Stromal cell of bone marrow (primary cell): ENCODE measurements at places on chromosomes 1 and 21.

DNA sequence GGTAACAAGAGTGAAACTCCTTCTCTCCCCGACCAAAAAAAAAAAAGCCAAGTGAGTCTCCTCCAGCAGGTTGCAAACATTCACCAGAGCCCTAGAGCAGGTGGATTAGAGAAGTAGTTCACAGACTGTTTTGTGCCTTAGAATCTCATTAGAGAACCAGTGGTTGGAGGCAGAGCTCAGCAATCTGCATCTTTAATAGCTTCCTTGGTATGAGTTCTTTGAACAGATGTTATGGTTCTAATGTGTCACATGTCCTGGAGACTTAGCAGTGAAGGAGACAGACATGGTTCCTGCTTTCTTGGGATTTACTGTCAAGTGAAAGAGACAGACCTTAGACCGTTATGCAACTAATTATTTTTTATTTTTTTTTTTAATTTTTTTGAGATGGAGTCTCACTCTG, 26.8 kb downstream of the SESN2 start:
- DNase-seq, result no peak

DNA sequence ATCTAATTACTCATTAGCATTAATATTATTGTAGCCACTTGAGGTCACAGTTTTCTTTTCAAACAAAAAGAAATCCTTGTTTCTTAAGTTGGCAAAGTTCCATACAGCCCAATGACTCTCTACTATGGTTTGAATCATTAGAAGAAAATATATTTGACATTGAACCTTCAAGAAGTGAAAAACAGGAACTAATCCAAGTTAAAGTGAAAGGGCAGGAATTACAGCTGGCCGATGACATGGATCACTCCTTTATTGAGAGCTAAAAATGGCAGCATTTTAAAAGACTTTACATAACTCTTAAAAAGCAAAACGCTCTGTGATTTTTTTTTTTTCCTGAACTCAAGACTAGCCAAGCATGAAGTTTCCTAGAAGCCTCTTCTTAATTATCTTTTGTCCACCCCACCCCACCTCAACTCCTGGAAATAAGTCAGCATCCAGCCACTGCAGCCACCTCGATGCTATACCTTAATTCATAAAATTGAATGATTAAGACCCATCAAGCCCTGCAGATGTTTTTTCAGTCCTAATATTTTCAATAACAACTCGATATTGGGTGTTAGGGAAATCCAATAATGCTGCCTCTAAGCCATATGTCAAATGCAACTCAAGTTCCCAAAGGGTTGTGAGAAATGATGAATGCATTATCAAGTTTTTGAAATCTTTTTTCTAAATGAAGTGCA, 323.1 kb downstream of the HHIPL2 start:
- peak; percentile 20 for DNase-seq

DNA sequence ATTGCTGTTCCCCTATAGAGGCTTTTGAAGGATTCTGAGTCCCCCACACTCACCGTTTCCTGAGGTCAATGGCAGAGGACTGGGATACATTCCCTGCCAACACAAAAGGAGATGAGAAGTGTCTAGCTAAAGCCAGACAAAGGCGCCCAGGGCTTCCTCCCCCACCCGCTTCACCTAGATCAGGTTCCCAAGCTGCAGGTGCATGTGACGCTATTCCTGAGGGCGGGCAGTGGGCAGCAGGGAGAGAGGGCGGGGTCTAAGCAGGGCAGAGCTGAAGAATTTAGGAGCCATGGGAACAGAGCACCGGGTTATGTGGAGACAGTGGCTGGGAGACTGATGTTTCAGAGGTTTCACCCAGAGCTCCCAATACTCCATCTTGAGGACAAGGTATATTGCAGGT, 6.0 kb upstream of the ARHGEF2 start:
- no peak for DNase-seq

GRCh38 chr1:200103966-200104583, 76.6 kb downstream of the NR5A2 start:
- no peak for DNase-seq

GRCh38 chr1:19840228-19840627, 25.1 kb upstream of the RNF186 start:
- peak; percentile 13 for DNase-seq

GRCh38 chr1:224435318-224435763, 744 bp upstream of the WDR26 start:
- peak; percentile 86 for DNase-seq

DNA sequence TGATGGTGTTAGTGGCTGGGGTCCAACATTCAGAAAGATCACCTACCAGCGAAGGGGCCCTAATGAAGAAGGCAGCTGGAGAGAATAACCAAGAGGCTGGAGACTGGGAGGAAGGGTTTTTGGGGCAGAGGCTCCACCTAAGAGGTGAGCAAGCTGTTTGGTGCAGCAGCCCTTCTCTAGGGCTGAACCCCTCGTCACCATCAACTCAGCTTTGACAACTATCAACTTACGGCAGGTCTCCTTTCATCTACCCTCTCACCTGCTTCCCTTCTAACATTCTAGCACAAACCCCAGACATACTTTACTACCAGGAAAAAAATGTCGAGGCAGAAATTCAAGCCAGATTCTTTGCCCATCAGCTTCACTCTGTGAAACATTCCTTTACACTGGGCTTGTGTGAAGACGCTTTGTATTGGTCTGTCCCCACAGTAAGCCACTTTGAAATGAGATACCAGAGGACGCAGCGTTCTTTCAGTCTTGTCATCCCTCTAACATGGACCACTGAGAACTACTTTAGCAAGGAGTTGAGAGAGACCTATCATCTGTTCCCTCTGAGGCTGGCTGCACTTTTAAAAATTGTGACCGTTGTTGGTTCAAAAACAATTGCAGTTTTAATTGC, 84.6 kb downstream of the RAVER2 start:
- no peak for DNase-seq

GRCh38 chr1:97764991-97765390, 155.8 kb downstream of the DPYD start:
- DNase-seq, result no peak
